ENCODE measurements at places on chromosomes 7 and 10.

- DNase-seq = no peak
These were observed 58.5 kb downstream of the BEND7 start for GRCh38 chr10:13470270-13470669.

- no peak for DNase-seq
These were observed 118.0 kb upstream of the KMT2C start for GRCh38 chr7:152553671-152554317.

DNA sequence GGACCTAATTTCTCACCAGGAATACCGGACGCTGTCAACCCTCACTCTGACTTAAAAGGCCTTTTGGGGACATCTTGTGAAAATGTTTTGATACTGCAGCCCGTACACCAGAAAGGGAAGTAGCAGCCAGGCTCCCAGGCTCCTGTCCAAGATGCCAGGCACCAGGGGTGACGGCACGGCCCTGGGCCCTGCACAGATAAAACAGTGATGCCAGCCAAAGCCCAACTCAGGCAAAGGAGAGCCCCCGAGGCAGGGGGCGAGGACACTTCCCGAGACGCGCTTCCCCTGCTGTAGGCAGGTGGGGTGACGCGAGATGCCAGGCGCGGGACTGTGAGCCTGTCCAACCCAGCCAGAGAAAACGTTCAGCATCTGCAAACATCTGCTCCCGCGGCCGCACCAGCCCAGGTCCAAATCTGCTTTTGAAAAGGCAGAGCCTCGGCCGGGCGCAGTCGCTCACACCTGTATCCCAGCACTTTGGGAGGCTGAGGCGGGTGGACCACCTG, 15.7 kb downstream of the ZFAND2A start:
- peak; percentile 76 for DNase-seq

DNA sequence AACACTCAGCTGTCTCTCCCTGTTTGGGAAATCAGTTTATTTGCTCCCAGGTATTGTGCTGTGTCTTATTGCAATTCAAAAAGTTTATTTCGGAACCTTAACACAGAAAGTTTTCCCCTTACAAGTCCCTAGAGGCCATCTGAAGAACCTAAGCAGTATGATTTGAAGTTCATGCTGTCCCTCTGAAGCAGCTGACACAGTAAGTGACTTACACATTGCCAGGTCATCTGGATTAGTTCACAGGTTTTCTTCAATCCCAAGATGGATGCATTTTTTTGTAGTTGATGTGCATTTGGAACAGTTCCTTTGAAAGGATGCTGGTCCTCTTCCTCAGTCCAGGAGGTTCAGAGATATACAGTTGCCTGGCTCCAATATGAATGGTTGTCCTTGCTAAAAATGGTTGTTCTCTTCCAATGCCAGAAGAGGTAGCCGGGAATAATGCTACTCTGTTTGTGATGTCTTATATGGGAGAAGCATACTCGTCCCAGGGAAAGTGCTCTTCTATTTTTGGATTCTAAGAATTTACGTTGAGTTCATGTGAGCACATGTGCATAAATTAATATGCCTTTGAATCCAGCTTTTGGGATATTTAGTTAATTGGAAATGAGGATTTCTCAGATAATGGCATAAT, 183.5 kb upstream of the PHYHIPL start:
- DNase-seq = no peak

GRCh38 chr7:18721429-18721828, 225.9 kb downstream of the HDAC9 start:
- no peak for DNase-seq

DNA sequence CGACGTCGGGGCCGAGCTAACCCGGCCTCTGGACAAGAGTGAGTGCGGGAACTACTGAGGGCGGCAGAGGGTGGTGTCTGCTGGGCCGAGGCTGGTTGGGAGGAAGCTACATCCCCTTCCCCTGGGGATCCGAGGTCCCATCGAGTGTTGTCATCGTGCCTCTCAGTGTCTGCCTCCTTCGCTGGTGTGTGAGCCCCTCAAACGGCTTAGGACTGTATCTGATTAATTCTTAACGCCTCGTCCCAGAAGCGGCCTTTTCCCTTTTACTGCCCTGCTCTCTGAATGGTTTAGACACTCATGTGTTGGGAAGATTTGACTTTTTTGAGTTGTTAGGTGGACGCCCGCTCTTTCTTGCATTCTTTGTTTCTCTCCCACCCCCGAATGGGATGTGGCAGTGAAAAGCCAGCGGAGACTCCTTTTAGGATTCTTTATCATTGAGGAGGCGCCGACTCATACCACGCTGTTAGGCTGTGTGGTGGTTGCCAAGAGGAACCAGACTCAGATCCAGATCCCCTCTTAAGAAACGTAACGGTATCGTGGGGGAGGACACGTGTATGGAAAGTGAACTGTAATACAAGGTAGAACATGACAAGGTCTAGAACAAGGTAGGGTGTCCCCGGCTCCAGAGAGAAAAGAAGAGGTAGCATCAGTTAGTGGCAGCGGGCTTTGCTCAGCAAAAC, 631 bp downstream of the SUPV3L1 start:
- DNase-seq = no peak

DNA sequence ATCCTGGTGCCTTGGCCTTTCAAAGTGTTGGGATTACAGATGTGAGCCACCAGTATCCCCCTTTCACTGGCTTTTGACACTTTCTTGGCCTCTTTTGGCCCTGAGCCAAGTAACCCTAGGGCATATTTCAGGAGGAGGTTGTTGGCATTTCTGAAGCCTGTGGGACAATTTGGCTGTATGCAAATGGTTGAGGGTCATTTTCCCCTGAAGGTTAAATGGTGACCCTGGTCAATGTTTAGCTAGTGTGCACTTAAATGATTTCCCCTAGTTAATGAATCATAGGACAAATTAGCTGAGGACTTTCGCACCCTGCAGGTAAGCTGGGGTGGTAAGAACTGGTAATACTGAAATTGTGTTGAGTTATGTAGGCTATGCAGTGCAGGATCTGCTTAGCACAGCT, 660.5 kb downstream of the LRMDA start:
- DNase-seq = no peak

- no peak for DNase-seq
These were observed 93.0 kb upstream of the PCGF5 start for GRCh38 chr10:91127341-91128082.

GRCh38 chr7:7292608-7293007, 110.3 kb downstream of the C1GALT1 start:
- DNase-seq = no peak

GRCh38 chr10:58743466-58744115, 230.9 kb downstream of the BICC1 start:
- DNase-seq = peak; percentile 7

- no peak for DNase-seq
These were observed 43.5 kb upstream of the SORBS1 start for GRCh38 chr10:95604630-95605029.

DNA sequence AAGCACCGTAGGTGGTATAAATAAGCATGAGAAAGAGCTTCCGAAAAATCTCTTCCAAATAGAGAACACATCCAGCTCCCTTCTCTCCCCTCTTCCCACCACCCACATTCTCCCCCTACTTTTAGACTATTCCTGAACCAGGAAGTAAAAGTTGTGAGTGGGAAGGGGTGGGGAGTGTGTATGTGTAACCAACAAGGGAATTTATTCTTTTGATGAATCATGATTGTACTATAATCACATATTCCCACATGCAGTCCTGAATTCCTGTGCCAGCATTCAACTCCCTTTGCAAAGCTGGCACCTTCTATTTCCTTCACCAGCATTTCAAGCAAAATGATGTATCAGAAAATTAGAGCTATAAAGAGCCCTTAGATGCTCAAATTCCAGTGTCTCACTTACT, 230.6 kb upstream of the CHRM2 start:
- no peak for DNase-seq

GRCh38 chr7:69645683-69646082, 47.4 kb downstream of the AUTS2 start:
- DNase-seq = no peak

- no peak for DNase-seq
These were observed 54.4 kb downstream of the ARMH3 start for GRCh38 chr10:102001435-102002068.

All from NCI-H446 (cell line).